ENCODE measurements at places on chromosomes 16 and 17.

- no peak for DNase-seq
Measured at GRCh38 chr17:80777274-80777673, 214.4 kb upstream of the CHMP6 start.

GRCh38 chr16:88585927-88586581 is 15.9 kb downstream of the ZC3H18 start:
- DNase-seq: no peak

GRCh38 chr16:87924811-87925670 is 11.3 kb downstream of the CA5A start:
- DNase-seq: peak; percentile 100

DNA sequence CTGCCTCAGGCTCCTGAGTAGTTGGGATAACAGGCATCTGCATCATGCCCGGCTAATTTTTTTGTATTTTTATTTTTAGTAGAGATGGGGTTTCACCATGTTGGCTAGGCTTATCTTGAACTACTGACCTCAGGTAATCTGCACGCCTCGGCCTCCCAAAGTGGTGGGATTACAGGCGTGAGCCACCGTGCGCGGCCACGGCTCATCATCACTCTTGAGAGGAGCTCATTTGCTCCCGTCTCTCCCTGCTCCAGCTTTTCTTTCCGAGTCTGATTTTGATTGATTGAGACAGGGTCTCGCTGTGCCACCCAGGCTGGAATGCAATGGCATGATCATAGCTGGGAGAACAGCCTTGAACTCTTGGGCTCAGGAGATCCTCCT is 12.6 kb downstream of the PGS1 start:
- no peak for DNase-seq

GRCh38 chr17:57125866-57126265 is 40.8 kb downstream of the AKAP1 start:
- no peak for DNase-seq

DNA sequence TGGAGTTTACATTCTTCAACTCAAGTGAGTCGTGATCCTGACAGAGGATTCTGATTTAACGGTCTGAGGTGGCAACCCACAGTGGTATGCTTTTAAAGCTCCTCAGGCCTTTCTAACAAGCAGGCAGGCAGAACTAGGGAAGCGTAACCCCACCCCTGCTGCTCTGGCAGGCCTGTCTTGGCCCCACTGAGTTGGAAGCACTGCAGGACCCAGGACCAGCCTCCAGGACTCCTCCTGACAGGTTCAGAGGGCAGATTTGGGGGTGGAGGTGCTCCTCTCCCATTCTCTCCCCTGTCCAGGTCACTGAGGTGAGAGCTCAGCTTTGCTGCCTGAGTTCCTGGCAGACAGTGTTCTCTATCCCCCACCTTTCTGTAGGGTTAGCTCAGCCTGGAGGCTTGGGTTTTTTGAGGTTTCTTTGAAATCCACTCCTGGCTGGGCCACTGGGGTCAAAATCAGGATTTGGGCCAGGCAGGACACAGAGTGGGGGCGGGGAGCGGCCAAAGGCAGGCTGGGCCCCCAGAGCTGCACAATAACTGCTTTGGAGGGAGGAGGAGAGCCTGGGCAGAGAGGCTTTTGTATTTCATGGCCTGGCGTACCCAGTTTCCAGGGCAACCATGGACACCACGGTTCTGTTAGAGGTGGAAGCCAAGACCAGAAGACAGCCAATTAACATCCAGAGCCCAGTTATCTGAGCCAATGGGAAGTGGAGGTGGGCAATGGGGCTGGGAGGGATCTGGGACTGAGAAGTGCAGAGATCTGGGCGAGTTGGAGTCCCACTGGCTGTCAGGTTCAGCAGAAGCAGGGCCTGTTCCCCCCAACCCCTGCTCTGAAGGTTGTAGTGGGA is 9.5 kb downstream of the MRPL27 start:
- DNase-seq: no peak

DNA sequence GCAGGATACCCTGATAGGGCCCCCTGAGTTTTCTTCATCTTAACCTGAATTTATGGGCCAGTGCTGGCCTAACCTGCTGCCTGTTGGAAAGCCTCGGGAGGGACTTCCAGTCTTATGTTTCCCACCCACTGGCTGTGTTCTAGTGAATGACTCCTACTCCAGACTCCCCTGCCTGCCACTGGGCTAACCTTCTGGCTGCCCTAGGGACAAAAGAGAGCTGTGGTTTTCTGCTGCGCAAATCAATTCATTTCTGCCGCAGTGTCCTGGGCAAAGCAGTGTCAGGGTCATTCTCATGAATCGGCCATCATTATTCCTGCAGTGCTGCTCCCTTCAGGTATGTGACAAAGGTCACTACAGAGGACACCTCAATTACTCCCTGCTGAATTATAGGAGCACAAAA is 386.2 kb downstream of the UTP18 start:
- no peak for DNase-seq

DNA sequence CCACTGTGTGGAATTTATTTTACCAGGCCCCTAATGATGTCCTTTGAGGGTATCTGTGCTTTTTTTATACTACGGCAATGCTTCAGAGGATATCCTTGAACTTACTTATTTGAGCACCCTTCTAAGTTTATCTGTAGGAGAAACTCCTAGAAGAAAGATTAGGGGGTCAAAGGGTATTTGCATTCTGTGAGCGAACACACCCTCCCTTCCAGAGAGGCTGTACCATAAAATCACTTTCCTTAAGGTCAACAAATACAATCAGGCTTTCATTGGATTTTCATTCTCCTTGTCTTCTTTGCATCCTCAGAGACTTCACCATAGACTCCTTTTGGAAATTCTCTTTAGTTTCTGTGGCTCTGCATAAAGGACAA is 4.7 kb upstream of the C1QTNF1 start:
- no peak for DNase-seq

DNA sequence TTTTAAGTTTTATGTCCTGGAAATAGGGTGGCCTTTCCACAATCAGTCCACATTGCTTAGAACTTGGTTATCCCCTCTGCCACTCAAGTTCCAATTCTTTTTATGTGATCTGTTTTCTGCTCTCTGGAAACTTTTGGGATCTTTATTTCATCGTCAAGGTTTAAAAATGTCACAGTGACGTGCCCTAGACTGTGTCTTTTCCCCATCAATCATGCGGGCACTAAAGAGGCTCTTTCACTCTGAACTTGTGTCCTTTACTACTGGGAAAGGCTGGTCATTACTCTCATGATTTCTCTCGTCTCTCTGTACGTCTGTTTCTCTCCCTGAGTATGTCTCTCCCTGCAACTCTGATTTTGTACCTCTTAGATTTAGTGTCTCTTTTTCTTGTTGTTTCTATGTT is 189.8 kb upstream of the AXIN2 start:
- no peak for DNase-seq

GRCh38 chr16:8952281-8952751 is 11.4 kb downstream of the USP7 start:
- no peak for DNase-seq

DNA sequence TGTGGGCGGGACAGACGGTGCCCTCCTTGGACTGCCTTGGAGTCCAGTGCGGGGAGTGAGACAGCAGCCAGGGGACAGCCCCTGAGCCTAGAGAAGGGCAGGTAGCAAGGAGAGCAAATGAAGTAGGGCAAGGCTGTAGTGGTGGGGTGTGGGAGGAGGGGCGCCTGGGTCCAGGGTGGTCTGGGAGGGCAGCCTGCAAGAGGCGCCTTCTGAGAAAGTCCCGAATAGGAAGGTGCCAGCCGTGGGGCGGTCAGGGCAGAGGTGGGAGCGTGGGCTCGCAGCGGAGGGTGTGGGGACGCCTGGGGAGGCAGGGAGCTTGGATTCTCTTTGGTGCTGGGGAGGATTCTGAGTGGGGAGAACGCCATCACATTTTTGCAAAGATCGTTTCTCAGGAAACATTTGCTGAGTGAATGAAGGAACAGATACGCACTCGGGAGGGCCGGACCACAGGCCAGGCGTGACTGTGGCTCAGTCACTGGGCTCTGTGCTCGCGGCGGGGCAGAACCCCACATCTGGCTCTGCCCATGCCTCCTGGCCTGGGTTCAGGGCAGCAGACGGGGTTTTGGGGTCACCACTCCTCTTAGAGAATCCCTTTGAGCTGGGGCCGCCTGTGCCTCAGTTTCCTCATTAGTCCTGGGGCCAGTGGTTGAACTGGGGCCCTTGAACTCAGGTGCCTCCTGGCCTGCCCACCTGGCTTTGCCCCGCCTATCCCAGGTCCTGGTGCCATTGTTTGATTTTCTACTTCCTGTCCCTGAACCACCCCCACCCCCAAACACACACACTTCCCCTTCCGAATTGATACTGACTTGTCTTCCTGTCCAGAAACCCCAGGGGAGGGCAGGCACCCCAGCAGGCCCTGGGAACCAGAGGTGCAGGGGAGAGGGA is 4.2 kb downstream of the SNN start:
- no peak for DNase-seq

- no peak for DNase-seq
Measured at GRCh38 chr16:55526441-55526840, 17.6 kb downstream of the LPCAT2 start.

GRCh38 chr17:49260011-49260816 is 29.6 kb upstream of the PHOSPHO1 start:
- DNase-seq: peak; percentile 4

- DNase-seq: peak; percentile 98
Measured at GRCh38 chr16:66364117-66364958, 2.2 kb upstream of the CDH5 start.

DNA sequence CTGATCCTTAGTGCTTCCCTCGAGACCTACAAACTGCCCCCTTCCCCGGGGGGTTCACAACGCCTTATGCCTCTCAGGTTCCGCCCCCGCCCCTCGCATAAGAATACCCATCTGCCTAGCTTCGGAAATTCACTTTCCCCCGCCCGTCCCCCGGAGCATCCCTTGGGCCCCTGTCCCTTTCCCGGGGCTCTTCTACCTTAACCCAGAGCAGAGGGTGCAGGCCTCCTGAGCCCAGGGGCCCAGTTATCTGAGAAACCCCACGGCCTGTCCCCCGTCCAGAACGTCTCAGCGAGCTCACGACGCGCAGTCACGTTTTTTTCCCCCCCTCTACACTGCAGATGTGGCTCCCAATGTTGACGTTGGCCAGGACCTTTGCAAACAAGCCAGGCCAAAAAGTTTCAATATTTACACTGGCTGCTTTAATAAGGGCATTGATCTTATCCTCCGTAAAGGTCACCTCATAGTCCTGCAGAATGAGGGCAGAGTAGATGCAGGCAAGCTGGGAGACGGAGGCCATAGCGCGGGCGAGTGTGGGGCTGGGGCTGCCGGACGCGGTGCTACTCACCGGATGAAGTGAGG is 1.4 kb upstream of the NBR1 start:
- peak; percentile 60 for DNase-seq

GRCh38 chr16:64234200-64234599 is 887.7 kb downstream of the CDH11 start:
- no peak for DNase-seq

GRCh38 chr17:47665655-47666054 is 15.9 kb downstream of the KPNB1 start:
- DNase-seq: no peak

GRCh38 chr16:61544165-61544564 is 492.1 kb downstream of the CDH8 start:
- no peak for DNase-seq

- DNase-seq: no peak
Measured at GRCh38 chr17:40326014-40326831, 17.2 kb downstream of the RARA start.

DNA sequence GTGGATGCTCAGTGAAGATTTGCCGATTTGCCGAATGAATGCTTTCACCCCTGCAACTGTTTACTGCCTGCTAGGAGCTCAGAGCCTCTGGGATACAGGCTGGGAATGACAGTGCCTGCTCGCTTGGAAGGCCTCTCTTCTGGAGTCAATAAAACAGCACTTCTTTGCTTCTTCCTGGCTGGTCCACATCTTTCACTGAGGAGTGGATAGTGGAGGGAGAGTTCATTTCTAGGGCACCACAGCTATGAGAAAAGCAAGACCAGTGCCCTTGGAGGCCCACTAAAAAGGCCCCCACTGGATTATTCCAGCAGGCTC is 3.1 kb upstream of the USP7 start:
- no peak for DNase-seq

GRCh38 chr16:9660898-9661297 is 521.3 kb downstream of the GRIN2A start:
- DNase-seq: no peak

GRCh38 chr17:71966459-71967313 is 154.1 kb upstream of the SOX9 start:
- no peak for DNase-seq

DNA sequence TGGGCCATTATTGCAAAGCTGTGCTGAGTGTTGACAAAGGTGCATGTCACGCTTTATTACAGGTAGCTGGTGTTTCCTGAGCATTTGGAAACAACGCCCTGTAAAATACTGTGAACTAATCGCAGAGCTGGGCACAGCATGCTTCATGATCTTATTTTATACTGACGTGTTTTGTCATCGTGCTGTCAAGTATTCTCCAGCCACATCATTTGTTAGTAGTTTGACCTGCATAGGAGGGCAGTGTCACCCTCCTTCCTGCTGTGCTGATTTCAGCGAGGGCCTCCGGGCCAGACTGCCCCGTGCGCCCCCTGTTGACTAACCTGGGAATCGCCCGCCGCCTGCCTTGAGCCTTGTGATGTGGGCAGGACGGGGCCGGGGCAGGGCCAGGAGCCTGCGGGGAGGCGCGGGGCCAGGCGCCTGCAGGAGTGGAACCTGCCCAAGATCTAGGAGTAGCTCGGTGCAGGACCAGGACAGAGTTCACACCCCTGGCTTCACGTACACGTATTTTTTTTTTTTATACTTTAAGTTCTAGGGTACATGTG is 820.7 kb downstream of the KCNJ18 start:
- DNase-seq: no peak

DNA sequence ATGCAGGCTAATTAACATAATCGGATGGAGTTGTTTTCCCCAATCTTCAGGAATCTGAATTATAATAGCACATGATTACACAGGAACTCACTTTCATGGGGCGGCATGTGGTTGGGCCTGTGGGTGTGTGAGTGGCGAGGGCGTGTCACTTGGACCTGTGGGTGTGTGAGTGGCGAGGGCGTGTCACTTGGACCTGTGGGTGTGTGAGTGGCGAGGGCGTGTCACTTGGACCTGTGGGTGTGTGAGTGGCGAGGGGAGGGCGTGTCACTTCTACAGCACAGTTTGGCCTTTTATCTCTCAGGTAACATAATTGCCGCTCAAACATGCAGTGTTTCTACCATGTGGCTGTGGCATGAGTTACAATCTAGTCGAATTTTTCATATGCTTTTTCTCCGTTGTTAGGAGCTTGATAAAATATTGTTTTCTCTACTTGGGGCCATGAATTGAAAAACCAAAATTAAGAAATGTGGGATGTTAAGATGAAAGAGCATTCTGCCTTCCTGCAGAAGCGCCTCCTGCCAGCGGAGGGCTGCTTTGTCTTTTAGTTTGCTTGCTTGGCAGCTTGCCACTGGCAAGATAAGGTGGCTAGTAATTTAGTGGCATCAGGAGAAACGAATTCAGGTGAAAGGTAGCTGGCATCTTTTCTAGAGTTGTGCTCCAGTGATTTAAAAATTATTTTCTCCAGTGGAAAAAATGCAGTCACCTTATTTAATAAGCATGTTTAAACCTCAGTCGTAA is 36.2 kb downstream of the USP10 start:
- peak; percentile 87 for DNase-seq

DNA sequence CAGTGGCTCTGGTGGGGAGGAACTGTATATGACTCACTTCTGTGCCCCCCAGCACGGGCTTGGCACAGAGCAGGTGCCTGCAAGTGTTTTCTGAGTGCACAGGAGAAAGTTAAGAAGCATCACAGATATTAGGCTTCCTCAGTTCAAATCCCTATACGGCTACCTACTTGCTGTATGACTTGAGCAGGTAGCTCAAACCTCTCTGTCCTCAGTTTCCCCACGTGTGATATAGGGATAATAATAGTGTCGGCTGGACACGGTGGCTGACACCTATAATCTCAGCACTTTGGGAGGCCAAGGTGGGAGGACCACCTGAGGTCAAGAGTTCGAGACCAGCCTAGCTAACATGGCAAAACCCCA is 95.7 kb downstream of the C16orf78 start:
- DNase-seq: no peak

- DNase-seq: no peak
Measured at GRCh38 chr17:51853857-51854256, 304.7 kb downstream of the CA10 start.

Measured in NCI-H2171 treated with DMSO at 0.1 percent for 48 hours (cell line).